Skeletal muscle tissue (tissue), 5 donors: ENCODE measurements at places on chromosomes 7 and 10. TPM values are rescaled to one million over a fixed set of nuclear protein-coding genes. Genes with fewer than 3 reads are reported as not detected.

SLC29A3 gene
- 1.0 TPM for total RNA-seq

SLC26A5 gene
- total RNA-seq: not detected

PPP1R3A gene
- 65.8 TPM for total RNA-seq

TMEM106B gene
- 13.6 TPM for total RNA-seq

OR2A1 gene
- total RNA-seq: under 0.01 TPM

RGR gene
- total RNA-seq: 13.6 TPM

SCIN gene
- 1.0 TPM for total RNA-seq

NACAD gene
- 1.0 TPM for total RNA-seq

NKX2-3 gene
- total RNA-seq: 1.0 TPM

AMPH gene
- 9.4 TPM for total RNA-seq

NPSR1 gene
- total RNA-seq: 1.6 TPM

CALML3 gene
- not detected for total RNA-seq

TRPV6 gene
- total RNA-seq: not detected

OR13A1 gene
- not detected for total RNA-seq

SUMF2 gene
- 63.2 TPM for total RNA-seq

MEST gene
- total RNA-seq: 446 TPM

XRCC2 gene
- 1.6 TPM for total RNA-seq

ANKIB1 gene
- total RNA-seq: 31.3 TPM

CDHR3 gene
- 12.0 TPM for total RNA-seq
